ENCODE measurements at places on chromosomes 13 and 19.

- no peak for DNase-seq
Observed at GRCh38 chr13:114015111-114015968, 41.5 kb upstream of the C13orf46 start.

GRCh38 chr13:45226024-45226423 lies 25.2 kb upstream of the KCTD4 start:
- DNase-seq, result no peak

GRCh38 chr13:87287721-87288120 lies 383.4 kb upstream of the SLITRK5 start:
- no peak for DNase-seq

- no peak for DNase-seq
Observed at GRCh38 chr19:35116072-35116801, 614 bp downstream of the FXYD3 start.

DNA sequence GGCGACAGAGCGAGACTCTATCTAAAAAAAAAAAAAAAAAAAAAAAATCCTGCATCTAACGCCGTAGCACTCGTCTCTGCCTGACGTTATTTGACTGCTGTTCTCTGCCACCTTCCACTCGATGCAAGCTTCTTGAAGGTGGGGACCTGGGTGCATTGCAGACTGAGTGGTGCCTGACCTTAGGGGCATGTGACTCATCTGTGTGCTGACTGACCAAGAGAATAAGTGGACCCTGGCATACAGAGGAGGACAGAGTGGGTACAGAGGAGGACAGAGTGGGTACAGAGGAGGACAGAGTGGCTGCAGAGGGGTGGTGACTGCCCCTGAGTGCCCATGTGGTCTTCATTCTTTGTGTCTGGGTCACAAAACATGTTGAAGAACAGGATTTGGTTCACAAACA lies 7.6 kb downstream of the WTIP start:
- no peak for DNase-seq

- no peak for DNase-seq
Observed at GRCh38 chr19:55289117-55289796, 5.5 kb downstream of the BRSK1 start.

DNA sequence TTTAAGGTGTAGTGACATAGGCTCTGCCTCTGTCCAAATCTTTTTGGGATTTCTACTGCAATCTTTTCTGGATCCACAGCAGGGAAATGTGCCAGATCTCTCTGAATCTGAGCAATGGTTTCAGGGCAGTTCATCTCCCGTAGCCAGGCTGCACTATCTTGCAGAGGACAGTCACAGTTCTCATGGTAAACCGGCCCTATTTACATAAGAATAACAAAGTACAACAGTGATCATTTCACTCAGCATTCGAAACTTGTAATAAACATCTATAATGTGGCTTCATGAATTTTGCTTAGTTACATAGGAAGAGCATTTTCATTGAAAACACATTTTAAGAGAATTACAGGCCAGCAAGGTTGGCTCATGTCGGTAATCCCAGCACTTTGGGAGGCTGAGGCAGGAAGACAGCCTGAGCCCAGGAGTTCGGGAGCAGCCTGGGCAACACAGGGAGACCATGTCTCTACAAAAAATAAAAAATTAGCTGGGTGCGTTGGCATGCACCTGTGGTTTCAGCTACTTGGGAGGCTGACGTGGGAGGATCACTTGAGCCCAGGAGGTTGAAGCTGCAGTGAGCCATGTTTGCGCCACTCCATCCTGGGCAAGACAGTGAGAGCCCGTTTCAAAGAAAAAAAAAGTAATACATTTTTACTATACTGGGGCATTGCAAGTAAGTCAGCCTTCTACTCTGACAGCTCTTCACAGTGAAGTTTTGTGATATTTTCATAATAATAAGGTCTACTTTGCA lies 5.0 kb downstream of the POGLUT2 start:
- DNase-seq, result no peak

GRCh38 chr19:10730932-10731331 lies 13.1 kb downstream of the DNM2 start:
- no peak for DNase-seq

- DNase-seq, result peak; percentile 74
Observed at GRCh38 chr13:46552889-46553520, at the start of gene LRCH1. Gene LRCH1 (plus strand): TSS chr13:46553170. CDS start chr13:46553397, 227 bp downstream.

DNA sequence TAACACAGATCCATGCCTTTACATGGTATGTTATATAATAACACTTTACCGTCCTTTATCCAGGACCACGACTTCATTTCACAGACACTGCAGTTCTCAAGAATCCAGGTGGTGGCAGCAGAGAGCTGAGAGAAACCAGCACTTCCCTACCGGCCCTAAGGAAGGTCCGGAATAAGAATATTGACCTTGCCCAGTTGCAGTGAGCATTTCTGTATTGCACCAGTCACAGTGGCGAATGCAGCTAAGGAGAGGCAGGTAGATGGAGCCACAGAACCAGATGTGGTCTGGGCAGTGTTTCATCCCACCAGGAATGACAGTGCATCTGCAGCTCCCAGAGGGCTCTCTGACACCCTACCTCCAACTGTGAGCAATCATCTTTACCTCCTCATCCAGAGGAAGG lies 44.6 kb downstream of the ZNF787 start:
- peak; percentile 22 for DNase-seq

DNA sequence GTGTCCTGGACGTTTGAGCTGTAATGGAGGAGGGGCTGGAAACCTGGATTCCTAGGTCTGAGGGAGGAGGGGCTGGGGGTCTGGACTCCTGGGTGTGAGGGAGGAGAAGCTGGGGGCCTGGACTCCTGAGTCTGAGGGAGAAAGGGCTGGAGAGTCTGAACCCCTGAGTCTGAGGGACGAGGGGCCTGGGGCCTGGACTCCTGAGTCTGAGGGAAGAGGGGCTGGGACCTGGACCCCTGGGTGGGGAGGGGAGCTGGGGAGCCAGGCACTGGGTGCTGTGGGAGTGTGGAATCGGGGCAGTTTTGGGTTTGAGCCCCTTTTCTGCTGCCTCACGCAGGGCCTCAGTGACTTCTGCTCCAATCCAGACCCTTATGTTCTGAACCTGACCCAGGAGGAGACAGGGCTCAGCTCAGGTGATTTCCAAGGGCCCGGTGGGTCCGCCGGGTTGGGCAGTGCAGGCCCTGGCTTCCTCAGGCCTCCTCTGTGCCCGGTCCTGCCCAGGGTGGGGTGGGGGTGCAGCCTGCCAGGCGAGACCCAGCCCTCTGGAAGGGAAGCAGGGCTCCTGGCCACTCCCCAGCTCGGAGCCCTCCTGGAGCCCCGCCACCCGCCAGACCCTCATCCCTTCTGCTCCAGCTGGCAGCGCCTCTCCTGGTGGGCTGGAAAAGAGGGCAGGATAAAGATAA lies 14.4 kb downstream of the TTYH1 start:
- no peak for DNase-seq

DNA sequence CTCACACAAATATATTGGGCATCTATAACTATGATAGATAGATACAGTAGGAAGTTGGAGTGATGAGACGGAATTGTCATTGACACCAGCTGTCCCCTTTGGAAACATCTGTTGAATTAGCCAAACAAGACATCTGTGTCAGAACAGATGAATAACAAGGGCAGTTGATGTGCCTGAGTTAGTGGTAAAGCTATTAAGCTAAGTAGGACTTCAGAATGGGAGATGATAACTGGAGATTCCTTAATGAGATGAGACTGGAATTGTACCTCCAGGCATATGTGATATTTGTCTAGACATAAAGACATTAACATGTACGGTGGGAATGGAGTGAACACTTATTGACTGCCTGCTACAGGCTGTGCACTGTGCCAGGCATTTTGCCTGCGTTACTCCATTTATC lies 78.7 kb downstream of the MBNL2 start:
- no peak for DNase-seq

DNA sequence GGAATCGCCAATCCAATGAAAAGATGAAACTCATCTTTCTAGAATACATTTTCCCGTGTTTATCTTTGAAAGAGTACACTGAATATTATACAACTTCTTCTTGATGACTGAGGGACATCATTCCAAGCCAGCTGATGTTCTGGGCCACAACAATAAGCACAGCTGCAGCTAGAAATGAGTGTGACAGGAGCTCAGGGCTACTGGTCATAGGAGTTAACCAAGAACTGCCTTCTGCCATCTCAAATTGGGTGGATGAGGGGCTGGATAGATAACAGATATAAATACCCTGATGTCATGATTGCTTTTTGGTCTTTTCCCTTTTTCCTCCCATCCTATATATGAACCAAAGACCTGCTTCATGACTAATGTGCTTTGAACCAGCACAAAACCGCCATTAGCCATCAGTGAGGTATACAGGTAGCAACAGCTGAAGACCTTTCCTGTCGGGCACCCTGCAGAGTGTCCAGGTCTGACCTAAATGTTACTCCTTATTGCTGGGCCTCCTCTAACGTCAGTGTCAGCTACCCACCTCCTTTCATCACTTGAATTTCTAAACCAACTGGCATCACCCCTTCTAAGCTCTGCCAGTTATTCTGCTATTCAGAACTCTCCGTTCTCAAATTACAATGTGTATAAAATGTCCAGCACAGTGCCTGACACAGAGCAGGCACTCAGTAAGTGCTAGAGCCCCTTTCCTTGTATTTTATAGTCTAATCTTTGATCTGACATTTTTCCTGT lies 178.2 kb downstream of the ENOX1 start:
- DNase-seq, result no peak

DNA sequence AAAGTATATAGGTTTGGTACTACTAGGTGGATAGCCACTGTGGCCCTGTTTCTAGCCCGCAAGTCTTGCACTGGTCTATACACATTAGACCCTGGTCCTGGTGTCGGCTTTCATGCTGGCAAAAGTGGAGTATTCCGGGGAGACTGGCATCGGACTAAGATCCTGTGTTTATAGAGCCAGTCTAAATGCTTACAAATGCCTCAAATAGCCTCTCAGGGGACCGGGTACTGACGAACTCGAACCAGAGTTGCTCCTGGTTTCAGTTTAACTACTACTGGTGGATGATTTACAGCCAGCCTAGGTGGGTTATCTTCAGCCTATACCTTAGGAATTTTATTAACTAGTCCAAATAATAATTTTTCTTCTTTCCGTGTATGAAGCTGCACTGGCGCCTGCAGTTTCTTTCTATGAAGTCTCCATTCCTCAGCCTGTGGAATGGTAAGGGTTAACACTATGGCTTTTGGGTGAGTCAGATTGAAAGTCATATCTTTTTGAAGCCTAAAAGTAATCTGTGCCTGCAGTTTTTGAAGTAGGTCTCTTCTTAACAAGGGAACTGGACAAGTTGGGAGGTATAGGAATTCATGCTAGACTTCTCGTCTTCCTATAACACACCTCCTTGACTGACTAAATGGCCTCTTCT lies 51.3 kb downstream of the OR10H4 start:
- no peak for DNase-seq

GRCh38 chr13:97344265-97345175 lies 89.4 kb upstream of the RAP2A start:
- DNase-seq, result peak; percentile 37

DNA sequence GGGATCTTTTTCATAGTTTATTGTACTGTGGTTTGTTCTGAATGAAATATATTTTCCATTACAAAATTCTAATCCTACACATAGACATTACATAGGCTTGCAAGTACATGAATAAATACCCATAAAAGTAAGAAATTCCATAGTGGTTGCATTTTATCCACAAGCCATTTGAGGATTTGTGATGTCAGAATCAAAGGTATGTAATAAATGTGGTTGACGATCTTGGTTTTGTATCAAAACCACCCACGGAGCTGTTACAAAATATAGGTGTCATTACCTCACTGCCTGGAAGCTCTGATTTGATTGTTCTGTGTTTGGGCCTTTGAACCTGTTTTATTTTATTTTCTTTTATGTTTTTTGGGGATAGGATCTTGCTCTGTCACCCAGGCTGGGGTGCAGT lies 125.1 kb downstream of the NALCN start:
- no peak for DNase-seq

DNA sequence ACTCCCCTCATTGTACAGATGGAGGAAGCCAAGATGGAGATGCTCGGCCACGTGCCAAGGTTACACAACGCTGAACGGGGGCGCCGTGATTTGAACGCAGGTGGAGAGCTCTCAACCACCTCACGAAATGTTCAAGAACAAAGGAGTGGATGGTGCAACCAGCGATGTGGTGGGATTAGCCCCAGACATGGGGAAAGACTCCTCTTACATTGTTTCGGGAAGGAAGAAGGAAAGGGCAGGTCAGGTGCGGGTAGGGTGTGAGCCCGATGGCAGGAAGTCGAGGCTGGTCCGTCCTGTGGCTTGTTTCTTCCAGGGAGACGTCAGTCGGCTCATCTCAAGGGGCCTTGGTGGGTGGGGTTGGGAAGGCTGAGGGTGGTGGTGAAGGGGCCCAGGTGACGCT lies 7.1 kb upstream of the KLK14 start:
- DNase-seq, result no peak

DNA sequence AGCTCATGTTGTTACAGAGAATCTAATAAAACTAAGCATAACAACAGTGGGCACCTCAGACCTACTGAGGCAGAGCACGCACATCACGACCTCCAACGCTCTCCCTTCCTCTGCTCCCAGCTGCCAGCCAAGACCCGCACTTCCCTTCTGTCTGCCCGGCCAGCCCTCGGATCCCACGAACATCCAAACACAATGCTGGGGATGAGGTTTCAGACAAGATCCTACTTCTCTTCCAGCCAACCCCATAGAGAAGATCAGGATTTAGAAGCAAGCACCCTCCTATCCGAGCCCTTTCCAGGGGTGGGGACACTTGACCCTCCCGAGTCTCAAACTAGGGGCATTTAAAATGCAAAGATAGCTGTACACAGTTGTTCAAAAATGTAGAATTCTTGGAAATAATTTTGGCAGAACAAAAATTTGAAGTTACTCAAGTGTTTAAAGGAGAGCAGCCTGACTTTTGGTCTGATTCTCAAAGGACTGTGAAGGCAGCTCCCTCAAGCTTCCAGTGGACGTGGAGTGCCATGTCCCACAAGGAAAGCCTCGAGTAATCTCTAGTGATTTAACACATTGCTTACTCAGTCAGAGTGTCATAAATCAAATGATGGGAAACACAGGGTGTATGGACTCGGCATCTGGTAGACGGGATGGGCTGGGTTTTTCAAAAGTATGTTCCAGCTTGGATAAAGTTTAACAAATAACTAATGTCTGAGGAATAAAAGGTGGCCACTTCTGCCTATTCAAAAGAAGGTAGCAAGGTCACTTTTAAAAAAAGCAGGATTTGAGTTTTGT lies 32.8 kb downstream of the ANKRD10 start:
- no peak for DNase-seq

DNA sequence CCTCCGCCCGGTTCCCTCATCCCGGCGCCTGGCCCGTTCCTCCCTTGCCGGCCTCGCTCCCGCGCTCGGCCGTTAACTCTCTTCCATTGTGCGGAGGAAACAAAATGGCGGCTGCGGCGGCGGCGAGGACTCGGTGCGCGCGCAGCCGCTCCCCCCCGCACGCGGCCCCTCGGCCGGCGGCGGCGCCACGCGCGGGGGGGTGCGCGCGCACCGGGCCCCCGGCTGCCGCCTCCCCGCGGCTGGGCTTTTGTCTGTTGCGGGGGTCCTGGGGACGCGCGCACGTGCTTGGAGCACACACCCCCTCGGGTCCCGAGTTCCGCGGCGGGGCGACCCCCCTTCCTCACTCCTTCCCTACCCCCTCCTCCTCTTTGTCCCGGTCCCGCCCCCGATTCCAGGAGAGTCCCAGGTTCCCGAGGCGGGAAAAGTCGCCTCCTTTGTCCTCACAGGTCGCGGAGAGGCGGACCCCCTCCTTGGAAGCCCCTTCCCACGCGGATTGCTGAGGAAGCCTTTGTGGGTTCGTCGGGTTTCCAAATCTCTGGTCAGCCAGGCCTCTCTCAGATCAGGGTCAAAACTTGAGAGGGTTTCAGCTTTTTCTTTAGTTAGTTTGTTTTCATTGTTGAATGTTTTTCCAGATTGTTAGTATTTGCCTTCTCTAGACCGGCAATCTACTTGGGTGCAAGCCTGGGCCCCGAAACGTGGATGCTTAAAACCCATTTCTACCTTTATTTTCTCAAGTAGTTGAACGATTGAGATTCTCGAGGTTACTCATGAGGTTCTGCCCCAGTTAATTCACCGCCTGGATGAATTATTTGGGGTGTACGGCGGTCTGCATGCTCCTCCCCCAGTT lies 687 bp downstream of the ILF3 start:
- peak; percentile 29 for DNase-seq

Measured in Jurkat, Clone E6-1 (cell line).